Sigmoid colon (tissue), 7 donors: ENCODE measurements at places on chromosomes 4 and X. TPM values are rescaled to one million over a fixed set of nuclear protein-coding genes. Genes with fewer than 3 reads are reported as not detected.

- no peak for DNase-seq
Measured at GRCh38 chr4:34619531-34620162, 1624.7 kb downstream of the ARAP2 start.

DNA sequence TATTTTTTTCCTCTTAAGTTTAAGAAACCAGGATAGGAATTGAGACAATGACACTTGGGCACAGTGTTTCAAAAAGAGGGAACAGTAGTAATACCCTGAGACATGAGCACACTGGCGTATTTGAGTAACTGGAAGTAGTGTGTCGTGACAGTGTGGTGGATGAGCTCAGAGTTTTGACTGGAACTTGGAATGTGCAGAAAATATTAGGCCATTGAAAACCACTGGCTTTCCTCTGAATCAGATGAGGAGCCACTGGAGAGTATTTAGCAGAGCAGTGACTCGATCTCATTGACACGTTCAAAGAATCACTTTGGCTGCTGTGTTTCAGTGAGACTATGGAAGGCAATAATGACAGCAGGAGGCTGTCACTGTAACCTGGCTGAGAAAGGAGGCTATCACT is 1531.2 kb downstream of the STIM2 start:
- DNase-seq = no peak

- no peak for DNase-seq
Measured at GRCh38 chr4:156036496-156036895, 82.8 kb upstream of the CTSO start.

GRCh38 chr4:89249716-89250361 is 57.8 kb downstream of the GPRIN3 start:
- DNase-seq = no peak

GRCh38 chrX:14032406-14032805 is 2.7 kb upstream of the GEMIN8 start:
- no peak for DNase-seq

DNA sequence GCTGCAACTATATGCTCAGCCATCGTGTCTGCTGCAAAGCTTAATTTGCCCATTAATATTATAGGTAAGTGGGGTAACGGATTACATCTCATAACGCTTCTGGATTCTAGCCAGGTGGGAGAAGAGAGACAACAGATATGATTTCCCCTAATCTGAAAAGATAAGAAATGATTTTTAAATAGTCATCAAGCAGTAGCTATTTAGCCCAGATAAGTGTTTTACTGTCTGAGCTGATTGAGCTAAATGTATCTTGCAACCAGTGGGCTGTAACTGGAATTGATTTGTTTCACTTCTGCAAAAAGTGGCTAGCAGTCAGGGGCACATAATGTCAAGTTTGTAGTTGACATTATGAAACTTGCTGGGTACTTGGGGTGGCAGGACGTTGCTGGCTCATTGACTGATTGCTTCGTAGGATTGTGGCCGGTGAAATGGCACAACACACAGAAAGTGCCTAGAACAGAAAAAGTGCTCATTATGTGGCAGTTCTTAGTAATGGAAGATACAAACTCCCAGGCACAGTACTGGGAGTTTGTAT is 18.5 kb downstream of the LAP3 start:
- DNase-seq = no peak

DNA sequence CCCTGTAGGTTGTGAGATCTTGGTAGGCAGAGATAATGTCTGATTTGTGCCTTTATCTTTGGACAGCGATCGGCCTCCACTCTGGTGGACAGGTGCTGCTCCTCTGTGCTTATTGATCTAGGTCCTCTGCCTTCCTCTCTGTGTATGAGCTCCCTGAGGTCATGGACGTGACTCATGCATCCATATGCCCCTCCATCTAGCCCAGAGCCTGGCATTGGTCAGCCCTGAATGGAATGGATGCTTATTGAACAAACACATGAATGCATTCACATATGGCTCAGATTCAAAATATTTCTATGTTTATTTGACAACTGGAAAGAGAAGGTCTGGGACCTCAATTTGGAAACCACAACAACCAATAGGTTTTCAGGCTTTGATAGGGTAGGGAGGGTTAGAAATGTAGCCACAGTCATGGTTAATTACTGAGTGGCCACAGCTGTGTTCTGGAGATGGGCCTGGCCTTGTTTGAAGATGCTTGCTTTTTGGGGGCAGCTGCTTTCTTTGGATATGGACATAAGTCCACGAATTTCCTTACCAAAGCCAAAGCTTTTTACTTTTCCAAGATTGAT is 76.2 kb downstream of the SEL1L3 start:
- no peak for DNase-seq

GRCh38 chr4:24798036-24798610 is 2.8 kb downstream of the SOD3 start:
- no peak for DNase-seq

- no peak for DNase-seq
Measured at GRCh38 chr4:8547108-8547911, 32.9 kb upstream of the GPR78 start.

DNA sequence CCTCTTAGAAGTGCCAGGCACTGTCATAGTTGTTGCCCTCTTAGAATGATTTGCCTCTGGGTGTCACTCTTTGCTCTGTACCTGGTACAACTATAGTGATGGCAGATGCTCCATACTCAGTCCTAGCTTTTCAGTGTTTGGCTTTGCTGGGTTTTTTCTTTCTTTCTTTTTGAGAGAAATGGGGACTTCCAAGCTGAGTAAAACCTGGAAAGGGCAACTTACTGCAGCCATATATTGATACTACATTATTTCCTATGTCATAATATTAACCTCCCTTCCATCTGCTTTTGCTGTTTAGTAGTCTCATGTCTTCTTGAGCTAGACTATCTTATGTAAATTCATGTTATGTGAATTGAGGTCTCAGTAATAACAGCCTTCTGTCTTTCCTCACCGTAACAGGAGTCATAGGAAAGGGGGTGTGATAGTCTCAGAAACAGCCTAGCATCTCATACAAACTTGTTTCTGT is 49.0 kb downstream of the NIPAL1 start:
- no peak for DNase-seq

Gene S100P
- total RNA-seq = not detected

Gene GNRHR
- not detected for total RNA-seq
